ENCODE measurements at places on chromosomes 4 and X. TPM values are rescaled to one million over a fixed set of nuclear protein-coding genes. Genes with fewer than 3 reads are reported as not detected.

The RAP2C gene
- total RNA-seq, result 50.0 TPM

The CLIC2 gene
- not detected for total RNA-seq

The GPAT3 gene
- total RNA-seq, result 16.0 TPM

The GPC4 gene
- total RNA-seq, result 15.6 TPM

The GRPEL1 gene
- total RNA-seq, result 20.3 TPM

The CXCL11 gene
- total RNA-seq, result not detected

The HS3ST1 gene
- 0.44 TPM for total RNA-seq

The CT45A2 gene
- total RNA-seq, result not detected

GRCh38 chr4:51853027-51853682 is 10.2 kb downstream of the DCUN1D4 start:
- H3K27ac ChIP-seq, result peak overlapping the region; percentile 0
- DNase-seq, result no peak
- peaks cover 5% of the 10 kb centered on the region for H3K4me1 ChIP-seq
- H3K27me3 ChIP-seq, result no peaks in the 10 kb centered on the region
- H3K36me3 ChIP-seq, result no peaks in the 10 kb centered on the region

DNA sequence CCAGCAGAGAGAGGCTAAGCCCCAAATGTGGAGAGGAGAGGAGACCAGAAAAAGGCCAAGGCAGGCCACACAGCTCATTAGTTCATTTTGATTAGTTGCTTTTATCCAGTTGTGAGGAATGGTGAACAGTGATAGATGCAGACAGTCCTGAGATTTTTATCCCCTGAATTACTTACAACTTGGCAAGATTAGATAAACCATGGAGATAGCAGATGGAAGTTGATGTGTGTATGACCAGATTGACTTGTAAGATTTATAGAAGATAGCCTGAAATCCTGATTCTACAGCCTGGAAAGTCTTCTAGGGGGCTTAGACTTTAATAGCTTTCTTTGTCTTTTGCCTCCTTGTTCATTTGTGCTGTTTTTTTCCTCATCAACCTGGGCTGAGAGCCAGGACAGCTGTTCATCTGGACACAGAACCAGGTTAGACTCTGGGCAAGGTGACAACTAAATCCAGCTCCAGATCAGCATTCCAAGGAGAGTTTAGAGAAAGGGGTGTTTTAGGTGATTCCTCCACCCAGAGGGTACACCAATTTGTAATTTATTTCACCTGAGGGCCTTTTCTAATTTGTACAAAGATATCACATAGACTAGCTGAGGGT is 215.5 kb downstream of the SPATA18 start:
- DNase-seq, result no peak
- no peak overlapping the region for H3K4me3 ChIP-seq
- H3K36me3 ChIP-seq, result no peaks in the 10 kb centered on the region
- H3K27ac ChIP-seq, result no peak overlapping the region

DNA sequence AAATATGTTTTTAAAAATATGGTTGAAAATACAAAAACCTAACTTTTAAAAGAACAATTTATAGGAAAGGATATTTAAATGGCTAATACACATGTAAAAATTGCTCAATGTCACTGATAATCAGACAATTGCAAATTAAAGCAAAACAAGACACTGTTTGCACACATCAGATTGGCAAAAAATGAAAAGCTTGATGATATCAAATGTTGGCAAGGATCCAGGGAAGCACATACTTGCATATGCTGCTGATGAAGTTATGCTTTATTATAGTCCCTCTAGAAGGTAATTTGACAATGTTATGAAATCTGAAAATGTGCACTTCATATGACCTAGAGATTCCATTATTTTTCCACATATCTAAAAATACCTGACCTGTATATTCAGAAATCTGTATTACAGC is 45.7 kb upstream of the EPGN start:
- no peaks in the 10 kb centered on the region for H3K4me1 ChIP-seq
- H3K36me3 ChIP-seq, result no peaks in the 10 kb centered on the region
- H3K4me3 ChIP-seq, result no peak overlapping the region
- no peaks in the 10 kb centered on the region for H3K27me3 ChIP-seq
- DNase-seq, result no peak

- no peak overlapping the region for H3K4me3 ChIP-seq
- DNase-seq, result no peak
- H3K27ac ChIP-seq, result no peak overlapping the region
These were observed 64.3 kb downstream of the ZFYVE28 start for GRCh38 chr4:2354118-2354517.

- no peaks in the 10 kb centered on the region for H3K36me3 ChIP-seq
- peaks cover 7% of the 10 kb centered on the region for H3K4me1 ChIP-seq
- DNase-seq, result no peak
- peaks cover 2% of the 10 kb centered on the region for H3K27me3 ChIP-seq
- H3K27ac ChIP-seq, result no peak overlapping the region
These were observed 151.3 kb upstream of the TTC29 start for GRCh38 chr4:147096667-147097604.

DNA sequence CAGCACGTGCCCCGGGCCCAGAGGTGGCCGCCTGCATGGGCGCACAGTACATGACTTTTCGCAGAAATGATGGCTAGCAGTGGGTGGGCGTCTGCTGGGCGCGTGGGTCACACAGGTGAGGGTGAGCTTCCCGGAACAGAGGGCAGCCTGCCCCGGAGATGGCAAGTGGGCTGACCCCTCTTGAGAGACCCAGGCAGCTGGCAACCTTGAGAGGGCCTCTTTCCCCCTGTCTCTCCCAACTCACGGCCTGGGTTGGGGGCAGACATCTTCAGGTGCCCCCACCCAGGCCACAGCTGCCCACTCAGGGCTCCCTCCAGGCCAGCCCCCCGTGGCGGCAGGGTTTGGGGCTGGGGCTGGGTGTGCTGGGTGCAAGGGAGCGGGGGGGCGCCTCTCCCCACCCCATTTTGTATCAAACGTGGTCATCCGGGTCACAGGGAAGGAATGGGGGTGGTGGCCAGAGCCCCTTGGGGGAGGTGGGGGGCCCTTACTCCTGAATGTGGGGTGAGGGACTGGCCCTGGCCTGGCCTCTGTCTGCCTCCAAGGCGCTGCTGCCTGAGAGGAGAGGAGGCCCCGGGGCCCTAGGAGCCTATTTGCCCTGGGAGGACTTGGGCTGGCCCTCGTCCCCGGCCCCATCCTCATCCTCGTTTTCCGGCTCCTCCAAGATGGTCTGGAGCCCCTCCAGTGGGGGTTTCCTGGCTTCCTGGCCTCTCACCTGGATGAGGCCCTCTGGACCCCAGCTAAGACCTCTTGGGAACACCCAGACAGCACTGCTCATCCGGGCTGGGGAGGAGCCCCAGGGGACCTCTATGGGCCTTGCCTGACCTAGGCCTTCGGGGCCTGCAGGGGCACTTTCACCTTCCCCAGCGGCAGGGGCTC is 4.6 kb downstream of the PNMA6E start:
- H3K4me3 ChIP-seq, result no peak overlapping the region
- DNase-seq, result no peak
- peaks cover 7% of the 10 kb centered on the region for H3K27me3 ChIP-seq
- no peak overlapping the region for H3K27ac ChIP-seq
- H3K36me3 ChIP-seq, result no peaks in the 10 kb centered on the region

DNA sequence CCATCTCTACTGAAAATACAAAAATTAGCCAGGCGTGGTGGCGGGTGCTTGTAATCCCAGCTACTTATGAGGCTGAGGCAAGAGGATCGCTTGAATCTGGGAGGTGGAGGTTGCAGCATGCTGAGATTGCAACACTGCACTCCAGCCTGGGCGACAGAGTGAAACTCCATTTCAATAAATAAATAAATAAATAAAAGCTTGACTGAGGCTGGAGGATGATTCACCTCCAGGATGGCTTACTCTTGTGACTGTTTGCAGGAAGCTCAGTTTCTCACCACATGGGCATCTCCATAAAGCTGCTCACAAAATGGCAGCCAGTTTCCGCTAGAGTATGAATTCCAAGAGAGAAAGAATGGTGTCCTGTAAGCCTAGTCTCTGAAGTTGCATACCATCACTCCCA is 191.7 kb upstream of the EDNRA start:
- DNase-seq, result no peak
- H3K4me1 ChIP-seq, result peaks cover 7% of the 10 kb centered on the region
- no peaks in the 10 kb centered on the region for H3K36me3 ChIP-seq
- H3K4me3 ChIP-seq, result no peak overlapping the region
- no peak overlapping the region for H3K27ac ChIP-seq

DNA sequence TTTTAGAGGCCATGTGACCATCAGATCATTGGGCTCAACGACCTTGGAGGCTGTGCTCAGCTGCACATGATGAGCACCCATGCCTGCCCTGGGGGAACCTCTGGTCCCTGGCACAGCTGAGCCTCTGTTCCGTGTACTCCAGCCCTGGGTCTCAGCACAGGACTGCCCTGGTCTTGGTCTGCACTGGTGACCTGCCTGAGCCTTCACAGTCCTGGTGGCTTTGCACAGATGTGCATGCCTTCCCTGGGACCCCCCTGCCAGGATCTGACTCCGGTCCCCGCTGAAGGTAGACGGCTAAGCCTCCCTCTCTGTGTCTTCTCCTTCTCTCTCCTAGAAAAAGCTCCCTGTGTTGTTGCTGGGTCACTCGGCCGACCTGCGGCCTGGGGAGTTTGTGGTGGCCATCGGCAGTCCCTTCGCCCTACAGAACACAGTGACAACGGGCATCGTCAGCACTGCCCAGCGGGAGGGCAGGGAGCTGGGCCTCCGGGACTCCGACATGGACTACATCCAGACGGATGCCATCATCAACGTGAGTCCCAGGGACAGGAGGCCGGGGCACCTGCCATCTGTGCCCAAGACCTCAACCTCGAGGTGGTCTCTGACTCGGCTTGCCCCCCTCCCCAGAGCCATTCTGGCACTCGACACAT is 21.6 kb downstream of the HTRA3 start:
- no peak overlapping the region for H3K4me3 ChIP-seq
- no peak for DNase-seq
- no peak overlapping the region for H3K27ac ChIP-seq
- H3K4me1 ChIP-seq, result no peaks in the 10 kb centered on the region
- H3K36me3 ChIP-seq, result no peaks in the 10 kb centered on the region

- H3K4me3 ChIP-seq, result no peak overlapping the region
- H3K36me3 ChIP-seq, result peaks cover 18% of the 10 kb centered on the region
- H3K27me3 ChIP-seq, result peaks cover 6% of the 10 kb centered on the region
- DNase-seq, result peak; percentile 79
- H3K27ac ChIP-seq, result peak overlapping the region; percentile 68
These were observed 5.1 kb downstream of the RTL5 start for GRCh38 chrX:72126539-72127140.

GRCh38 chr4:87720094-87720691 is 70.1 kb downstream of the DMP1 start:
- H3K27ac ChIP-seq, result no peak overlapping the region

- H3K4me1 ChIP-seq, result no peaks in the 10 kb centered on the region
- no peak for DNase-seq
- H3K27me3 ChIP-seq, result peaks cover 4% of the 10 kb centered on the region
- no peak overlapping the region for H3K27ac ChIP-seq
- H3K4me3 ChIP-seq, result no peak overlapping the region
- H3K36me3 ChIP-seq, result no peaks in the 10 kb centered on the region
These were observed 19.2 kb upstream of the TNIP3 start for GRCh38 chr4:121183361-121183760.

DNA sequence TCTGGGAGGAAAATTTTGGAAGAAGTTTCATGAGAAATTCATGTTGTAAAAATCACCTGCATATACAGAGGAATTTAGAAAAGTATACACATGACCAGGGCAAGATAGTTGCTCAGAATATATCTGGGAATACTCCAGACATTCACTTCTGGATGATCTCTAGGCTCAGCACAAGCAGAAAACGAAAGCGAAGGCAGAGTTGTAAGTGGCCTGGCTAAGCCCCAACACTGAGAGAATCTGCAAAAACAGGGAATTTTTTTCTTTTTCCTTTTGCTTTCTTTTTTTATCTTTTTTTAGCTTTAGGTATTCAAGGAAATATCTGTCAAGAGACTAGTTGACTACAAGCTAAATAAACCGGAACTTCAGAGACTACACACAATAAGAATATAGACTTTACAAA is 207.2 kb downstream of the FGF13 start:
- no peak overlapping the region for H3K4me3 ChIP-seq
- no peaks in the 10 kb centered on the region for H3K4me1 ChIP-seq
- H3K27me3 ChIP-seq, result no peaks in the 10 kb centered on the region
- H3K36me3 ChIP-seq, result no peaks in the 10 kb centered on the region
- no peak overlapping the region for H3K27ac ChIP-seq
- DNase-seq, result no peak

GRCh38 chr4:141416677-141417363 is 196.1 kb downstream of the ZNF330 start:
- no peaks in the 10 kb centered on the region for H3K36me3 ChIP-seq
- no peaks in the 10 kb centered on the region for H3K4me1 ChIP-seq
- no peaks in the 10 kb centered on the region for H3K27me3 ChIP-seq
- no peak overlapping the region for H3K27ac ChIP-seq

DNA sequence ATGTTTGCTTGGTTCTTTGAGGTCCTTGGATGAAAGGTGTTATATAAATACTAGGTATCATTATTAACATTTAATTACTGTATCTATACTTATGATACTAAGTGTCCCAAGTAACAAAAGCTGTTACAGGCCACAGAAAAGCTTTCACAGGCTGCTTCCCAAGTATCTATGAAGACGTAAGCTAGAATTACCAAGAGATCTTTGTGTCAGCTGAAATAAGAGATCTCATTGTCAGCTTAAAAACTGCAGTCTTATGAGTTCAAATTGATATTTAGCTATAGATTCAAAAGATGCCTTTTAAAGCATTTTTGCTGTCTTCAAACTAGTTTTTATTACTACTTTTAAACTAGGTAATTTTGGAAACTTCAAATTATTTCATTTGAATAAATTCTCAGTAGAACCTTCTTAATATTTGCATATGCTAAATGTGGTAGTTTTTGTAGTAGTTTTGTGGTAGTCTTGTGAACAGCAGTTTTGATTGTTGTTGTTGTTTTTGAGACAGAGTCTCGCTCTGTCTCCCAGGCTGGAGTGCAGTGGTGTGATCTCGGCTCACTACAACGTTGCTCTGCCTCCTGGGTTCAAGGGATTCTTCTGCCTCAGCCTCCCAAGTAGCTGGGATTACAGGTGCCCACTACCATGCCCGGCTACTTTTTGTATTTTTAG is 170.0 kb upstream of the RPL34 start:
- H3K27ac ChIP-seq, result no peak overlapping the region
- H3K27me3 ChIP-seq, result peaks cover 2% of the 10 kb centered on the region
- no peaks in the 10 kb centered on the region for H3K4me1 ChIP-seq

- H3K4me3 ChIP-seq, result peak overlapping the region; percentile 1
- H3K4me1 ChIP-seq, result peaks cover 60% of the 10 kb centered on the region
- DNase-seq, result no peak
- H3K27ac ChIP-seq, result peak overlapping the region; percentile 6
- H3K36me3 ChIP-seq, result peaks cover 5% of the 10 kb centered on the region
These were observed 10.1 kb downstream of the STIM2 start for GRCh38 chr4:26870576-26871262.

- no peak for DNase-seq
- no peaks in the 10 kb centered on the region for H3K36me3 ChIP-seq
- H3K4me1 ChIP-seq, result peaks cover 13% of the 10 kb centered on the region
- no peak within 1 kb of the TSS for H3K4me3 ChIP-seq
These were observed at the start of gene ADH1B for GRCh38 chr4:99321241-99322191. TSS of gene ADH1B (minus strand) at chr4:99321401. CDS start at chr4:99321331, 70 bp downstream.
